ENCODE measurements at places on chromosomes 7 and 10.

DNA sequence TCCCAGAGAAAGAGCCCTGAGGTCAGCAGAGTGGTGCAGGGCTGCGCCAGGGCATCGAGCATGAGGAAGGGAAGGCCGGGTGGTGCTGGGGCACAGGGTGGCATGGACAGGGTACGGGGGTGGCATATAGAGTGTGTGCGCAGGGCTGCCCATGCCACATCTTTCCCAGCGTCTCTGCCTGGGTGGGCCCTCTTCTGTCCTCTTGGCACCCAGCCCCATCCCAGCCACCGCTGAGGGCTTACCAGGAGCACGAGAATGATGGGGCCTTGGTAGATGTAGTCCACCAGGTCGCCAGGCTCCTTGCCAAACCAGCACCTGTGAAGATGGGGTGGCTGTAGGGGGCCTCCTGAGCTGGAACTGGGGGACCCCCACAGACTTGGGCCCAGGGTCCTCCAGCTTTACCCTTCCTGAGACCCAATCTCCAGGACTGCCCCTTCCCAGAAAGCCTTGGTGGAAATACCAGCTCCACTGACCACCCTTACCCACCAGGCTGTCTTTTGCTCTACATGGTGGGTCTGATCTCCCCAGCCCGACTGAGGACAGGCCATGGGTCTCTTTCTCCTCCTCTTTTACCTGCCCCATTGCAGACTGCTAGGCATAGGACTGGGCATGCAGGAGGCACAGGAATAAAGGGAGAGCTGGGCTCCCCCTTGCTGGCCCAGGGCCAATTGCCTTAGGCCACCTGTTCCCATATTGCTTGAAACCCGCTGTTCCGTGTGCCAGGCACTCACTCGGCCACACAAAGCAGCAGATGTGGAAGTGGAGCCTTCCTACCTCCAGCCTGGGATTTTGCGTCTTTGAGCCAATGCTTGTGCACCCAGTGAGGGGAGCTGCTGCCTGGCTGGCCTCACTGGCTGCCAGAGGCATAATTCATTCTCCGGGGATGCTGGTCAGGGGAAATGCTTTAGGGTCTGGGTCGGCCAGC lies 21.7 kb downstream of the CRHR2 start:
- no peak for DNase-seq

GRCh38 chr7:147332988-147333387 lies 1216.4 kb downstream of the CNTNAP2 start:
- DNase-seq: no peak

GRCh38 chr10:7475046-7475911 lies 64.4 kb upstream of the SFMBT2 start:
- no peak for DNase-seq

GRCh38 chr10:15719899-15720634 lies at the start of gene ITGA8:
ITGA8 (minus strand) TSS chr10:15719922; CDS start chr10:15719771, 151 bp downstream.
- no peak for DNase-seq

- no peak for DNase-seq
These were observed 72.5 kb downstream of the MICALL2 start for GRCh38 chr7:1386623-1387220.

GRCh38 chr7:31955021-31955420 lies 115.2 kb downstream of the PDE1C start:
- no peak for DNase-seq

GRCh38 chr7:108637049-108637621 lies 67.5 kb downstream of the DNAJB9 start:
- DNase-seq: no peak

DNA sequence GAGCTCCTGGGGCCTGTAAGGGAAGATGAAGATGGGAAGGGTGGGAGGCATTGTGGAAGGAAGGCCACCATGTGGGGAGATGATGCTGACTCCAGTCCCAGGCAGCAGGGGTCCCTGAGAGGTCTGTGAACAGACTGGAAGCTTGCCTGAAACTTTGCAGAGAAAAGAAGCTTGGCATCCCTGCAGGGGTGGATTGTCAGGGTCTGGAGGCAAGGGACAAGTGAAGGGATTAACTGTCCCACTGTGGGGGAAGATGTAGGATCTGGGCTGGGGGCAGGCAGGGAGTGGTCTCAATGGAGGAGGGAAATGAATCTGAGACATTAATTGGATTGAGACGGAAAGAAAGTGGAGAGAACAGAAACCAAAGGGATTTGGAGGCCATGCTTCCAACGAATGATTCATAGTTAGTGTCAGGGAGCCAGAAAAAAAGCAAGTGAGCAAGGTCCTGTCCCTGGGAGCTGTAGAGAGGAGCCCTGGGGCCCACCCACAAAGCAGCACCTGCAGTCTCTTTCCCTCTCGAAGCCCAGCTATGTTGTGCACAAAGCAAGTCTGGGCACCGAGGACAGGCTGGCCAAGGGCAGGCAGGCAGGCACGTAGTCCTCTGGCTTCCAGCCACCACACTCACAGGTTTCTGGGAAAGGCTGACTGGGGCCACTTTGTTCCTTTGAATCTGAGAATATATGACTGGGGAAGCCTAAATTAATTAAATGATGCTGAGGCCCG lies 4.7 kb upstream of the SLC18A3 start:
- no peak for DNase-seq

- DNase-seq: no peak
These were observed 92.6 kb downstream of the SPAG6 start for GRCh38 chr10:22437620-22438588.

GRCh38 chr7:64045301-64046040 lies at the start of gene ZNF727:
ZNF727 (plus strand) TSS chr7:64045434; CDS start chr7:64045622, 188 bp downstream.
- DNase-seq: no peak

GRCh38 chr7:97017192-97018125 lies 7.2 kb downstream of the DLX5 start:
- no peak for DNase-seq

DNA sequence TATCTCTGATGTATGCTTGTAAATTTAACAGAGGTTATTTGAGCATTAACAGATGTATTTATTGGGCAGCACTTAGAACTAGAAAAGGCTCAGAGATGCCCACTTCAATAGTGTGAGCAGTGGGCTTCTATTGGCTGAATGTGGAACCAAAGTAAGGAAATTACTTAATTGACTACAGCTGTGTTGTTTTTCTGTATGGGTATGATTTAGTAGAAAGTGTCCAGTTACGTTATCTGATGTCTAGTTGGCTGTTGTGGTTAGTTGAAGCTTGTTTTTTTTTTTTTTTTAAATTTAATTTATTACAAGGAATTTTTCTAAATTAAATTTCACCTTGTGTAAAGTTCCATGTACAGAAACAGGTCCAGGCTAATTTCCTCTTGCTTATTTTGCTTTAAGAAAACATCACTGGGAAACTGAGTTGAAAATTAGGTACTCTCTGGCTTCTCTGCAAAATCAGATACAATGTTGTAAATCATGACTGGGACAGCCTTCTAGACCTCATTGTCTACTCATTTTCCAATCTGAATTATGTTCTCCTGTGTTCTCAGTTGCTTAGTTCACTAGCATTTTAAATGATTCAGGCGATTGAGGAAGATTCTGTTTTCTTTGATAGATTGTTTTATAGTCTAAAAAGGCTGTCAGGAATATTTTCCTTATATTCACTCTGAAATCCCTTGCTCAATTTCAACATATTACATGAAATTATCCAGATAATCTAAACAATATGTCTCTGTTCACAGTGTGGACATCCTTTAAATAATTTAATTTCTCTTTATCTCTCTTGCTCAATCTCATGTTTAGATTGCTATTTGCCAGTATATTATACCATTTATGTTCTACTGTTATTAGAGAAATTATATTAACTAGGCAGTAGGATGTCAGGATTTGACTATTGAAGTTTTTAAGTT lies 53.0 kb downstream of the PHF14 start:
- DNase-seq: no peak

DNA sequence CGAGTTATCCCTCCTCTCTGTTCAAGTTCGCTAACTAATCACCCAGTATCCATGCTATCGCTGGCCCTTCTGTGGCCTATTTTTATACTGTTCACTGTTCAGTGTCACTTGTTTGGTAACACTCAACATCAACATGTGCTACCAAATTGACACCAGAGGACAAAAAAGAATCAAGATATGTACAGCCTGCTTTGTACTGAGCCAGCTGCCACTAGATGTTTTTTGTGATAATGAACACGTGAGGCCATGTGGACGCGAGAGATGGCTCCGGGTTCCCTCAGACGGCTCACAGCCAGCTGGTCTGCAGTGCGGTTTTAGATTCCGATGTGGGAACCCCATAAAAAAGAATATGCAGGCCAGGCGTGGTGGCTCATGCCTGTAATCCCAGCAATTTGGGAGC lies 21.2 kb downstream of the CAV1 start:
- no peak for DNase-seq

- DNase-seq: no peak
These were observed 6.2 kb upstream of the PSTK start for GRCh38 chr10:122974023-122974422.

- DNase-seq: no peak
These were observed 126.9 kb upstream of the TBX20 start for GRCh38 chr7:35380739-35381224.

- DNase-seq: no peak
These were observed 26.1 kb downstream of the DYNC1I1 start for GRCh38 chr7:95798401-95798930.

- DNase-seq: no peak
These were observed 9.5 kb upstream of the TRPV6 start for GRCh38 chr7:142894985-142895593.

DNA sequence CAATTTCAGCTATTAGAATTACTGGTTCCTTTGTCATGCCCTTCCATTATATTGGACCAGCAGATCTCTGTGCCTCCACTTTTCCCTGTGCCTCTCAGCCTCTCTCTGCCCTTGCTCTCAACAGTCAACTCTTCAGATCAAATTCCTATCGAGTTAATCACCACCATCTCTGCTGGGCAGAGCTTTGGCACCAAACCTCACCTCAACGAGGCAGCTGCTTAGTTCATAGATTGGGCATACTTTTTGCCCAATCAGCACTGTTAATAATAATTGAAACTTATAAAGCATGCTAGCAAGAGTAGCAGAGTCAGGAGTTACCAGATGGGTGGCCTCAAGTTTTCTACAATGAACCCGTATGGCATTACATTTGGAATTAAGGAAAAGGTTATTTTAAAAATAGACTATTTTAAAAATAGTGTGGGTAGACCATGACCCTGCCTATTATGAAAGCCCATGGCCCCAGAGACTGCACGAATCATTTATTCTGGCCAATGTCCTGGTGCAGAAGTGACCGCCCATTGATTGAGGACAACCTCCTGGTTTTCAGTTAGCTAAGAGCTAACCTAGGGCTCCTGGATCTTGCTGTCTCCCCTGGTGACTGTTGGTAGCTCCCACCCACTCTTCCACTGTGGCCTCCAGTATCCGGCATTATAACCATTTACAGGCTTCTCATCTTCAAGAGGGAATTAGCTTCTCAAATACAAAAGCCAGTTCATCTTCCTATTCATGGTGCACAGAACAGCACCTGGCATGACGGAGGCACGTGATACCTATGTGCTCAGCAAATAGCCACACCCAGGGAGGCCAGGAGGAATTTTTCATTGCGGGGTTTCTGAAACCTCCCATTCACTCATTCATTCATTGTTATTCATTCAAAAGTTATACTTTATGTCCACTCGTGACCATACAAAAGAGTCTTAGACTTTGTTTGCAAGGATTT lies 265.4 kb downstream of the INHBA start:
- no peak for DNase-seq

- no peak for DNase-seq
These were observed 205.6 kb downstream of the GRID1 start for GRCh38 chr10:86160890-86161585.

GRCh38 chr7:131431289-131431688 lies 103.6 kb downstream of the MKLN1 start:
- DNase-seq: no peak

DNA sequence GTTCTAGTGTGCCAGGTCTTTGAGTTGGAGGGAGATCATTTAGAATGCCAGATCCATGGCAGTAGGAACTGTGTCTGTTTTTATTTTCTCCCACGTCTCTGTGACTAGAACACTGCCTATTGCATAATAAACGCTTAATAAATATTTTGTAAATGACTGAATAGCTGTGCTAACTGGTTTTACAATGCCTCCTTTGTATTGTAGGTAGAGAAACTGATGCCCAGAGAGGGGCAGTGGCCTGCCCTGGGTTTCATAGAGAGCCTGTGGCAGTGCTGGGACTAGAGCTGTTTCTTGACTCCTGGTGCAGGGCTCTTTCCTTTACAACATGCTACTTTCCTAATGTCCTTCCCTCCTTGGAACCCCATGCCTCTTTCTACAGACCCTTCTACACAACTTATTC lies 2.5 kb downstream of the TAS2R5 start:
- no peak for DNase-seq

- no peak for DNase-seq
These were observed 36.5 kb downstream of the DDIT4 start for GRCh38 chr10:72310241-72310633.
